Vagina (tissue), 2 donors: ENCODE measurements at places on chromosomes 4 and X.

GRCh38 chrX:24372021-24372763 lies 11.8 kb downstream of the SUPT20HL1 start:
- H3K4me1 ChIP-seq: no peaks in the 10 kb centered on the region
- no peak for DNase-seq

- H3K4me3 ChIP-seq: no peak overlapping the region
- H3K4me1 ChIP-seq: no peaks in the 10 kb centered on the region
- H3K27me3 ChIP-seq: no peaks in the 10 kb centered on the region
- no peak overlapping the region for H3K27ac ChIP-seq
- no peak for DNase-seq
These were observed 77.0 kb downstream of the COQ2 start for GRCh38 chr4:83207497-83208101.

DNA sequence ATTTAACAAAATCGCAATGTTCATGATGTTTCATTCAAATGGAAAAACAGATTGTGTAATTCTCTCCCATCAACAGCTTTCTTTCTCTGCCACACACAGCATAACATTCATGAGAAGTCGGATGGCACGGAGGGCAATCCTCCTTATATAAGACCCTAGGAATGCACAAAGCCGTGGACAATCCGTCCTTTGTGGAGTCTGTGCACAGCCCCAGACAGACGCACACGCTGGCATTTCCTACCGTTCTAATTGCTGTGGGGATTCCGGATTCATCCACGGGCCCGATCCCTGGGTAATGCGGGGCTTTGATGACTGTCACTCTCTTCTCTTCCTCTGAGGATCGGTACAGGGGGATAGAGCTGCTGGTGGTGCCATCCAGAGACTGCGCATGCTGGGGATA lies 121.9 kb upstream of the PDLIM3 start:
- H3K4me3 ChIP-seq: no peak overlapping the region
- H3K36me3 ChIP-seq: no peaks in the 10 kb centered on the region
- DNase-seq: no peak

DNA sequence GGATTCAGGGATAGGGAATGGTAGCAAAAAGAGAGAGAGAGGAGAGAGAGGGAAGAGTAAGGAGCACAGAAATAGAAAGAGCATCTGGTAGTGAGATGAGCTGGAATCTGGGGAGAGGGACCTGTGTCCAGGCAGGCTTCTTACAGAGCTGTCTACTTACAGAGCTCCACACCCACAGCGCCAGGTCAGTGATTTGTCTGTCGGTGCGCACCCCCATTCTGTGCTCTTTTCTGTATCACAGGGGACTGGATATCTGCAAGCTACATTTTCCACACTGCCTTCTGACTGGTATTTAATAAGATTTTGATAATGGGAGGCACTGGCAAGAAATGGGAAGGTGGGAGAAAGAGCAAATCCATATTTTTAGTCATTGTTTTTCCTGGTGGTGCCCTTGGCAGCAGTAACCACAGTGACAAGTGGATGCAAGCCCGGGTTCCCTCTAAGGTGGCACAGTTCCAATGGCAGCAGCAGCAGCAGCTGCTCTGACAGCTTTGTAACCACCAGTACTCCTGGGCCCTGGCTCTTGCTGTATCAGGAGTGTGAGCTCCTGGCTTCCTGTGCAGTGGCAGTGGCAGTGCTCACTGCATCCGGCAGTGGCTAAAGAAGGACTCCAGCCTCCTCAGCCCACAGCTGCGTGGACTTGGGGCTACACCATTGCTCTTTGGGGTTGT lies 300.5 kb downstream of the TRIML1 start:
- H3K27me3 ChIP-seq: no peaks in the 10 kb centered on the region
- DNase-seq: no peak
- H3K4me3 ChIP-seq: no peak overlapping the region
- H3K4me1 ChIP-seq: no peaks in the 10 kb centered on the region

GRCh38 chr4:85966373-85966772 lies 393.5 kb downstream of the MAPK10 start:
- DNase-seq: no peak
- peak overlapping the region; percentile 12 for H3K27ac ChIP-seq
- H3K4me3 ChIP-seq: no peak overlapping the region
- H3K36me3 ChIP-seq: no peaks in the 10 kb centered on the region

DNA sequence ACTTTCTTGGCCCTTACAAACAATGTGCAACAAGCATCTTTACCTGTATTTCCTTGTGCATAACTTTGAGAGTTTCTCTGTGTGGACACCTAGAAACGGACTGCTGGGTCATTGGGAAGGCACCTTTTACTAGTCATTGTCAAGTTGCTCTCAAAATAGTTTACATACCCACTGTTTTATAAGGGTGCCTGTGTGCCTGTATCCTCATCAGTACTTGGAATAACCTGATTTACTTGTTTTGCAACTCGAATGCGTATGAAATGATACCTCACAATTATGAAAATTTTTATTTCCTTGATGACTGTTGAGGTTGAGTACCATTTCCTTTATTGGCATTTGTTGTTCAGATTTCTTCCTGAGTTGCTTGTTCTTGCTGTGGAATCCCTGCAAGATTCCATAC lies 150.8 kb downstream of the STIM2 start:
- DNase-seq: no peak
- H3K27me3 ChIP-seq: no peaks in the 10 kb centered on the region
- no peak overlapping the region for H3K27ac ChIP-seq
- peaks cover 15% of the 10 kb centered on the region for H3K4me1 ChIP-seq
- no peaks in the 10 kb centered on the region for H3K36me3 ChIP-seq

GRCh38 chr4:23577398-23577797 lies 312.4 kb downstream of the PPARGC1A start:
- H3K4me1 ChIP-seq: no peaks in the 10 kb centered on the region
- no peaks in the 10 kb centered on the region for H3K27me3 ChIP-seq
- H3K36me3 ChIP-seq: no peaks in the 10 kb centered on the region
- H3K4me3 ChIP-seq: no peak overlapping the region
- H3K27ac ChIP-seq: no peak overlapping the region
- no peak for DNase-seq

- no peaks in the 10 kb centered on the region for H3K36me3 ChIP-seq
- no peaks in the 10 kb centered on the region for H3K4me1 ChIP-seq
- no peak overlapping the region for H3K27ac ChIP-seq
- no peak for DNase-seq
These were observed 752.9 kb downstream of the RAPGEF2 start for GRCh38 chr4:159855731-159856130.

- peaks cover 25% of the 10 kb centered on the region for H3K4me1 ChIP-seq
- H3K36me3 ChIP-seq: no peaks in the 10 kb centered on the region
- H3K27ac ChIP-seq: peak overlapping the region; percentile 63
- no peak for DNase-seq
- no peak overlapping the region for H3K4me3 ChIP-seq
These were observed 22.4 kb downstream of the FAT1 start for GRCh38 chr4:186701273-186701672.

DNA sequence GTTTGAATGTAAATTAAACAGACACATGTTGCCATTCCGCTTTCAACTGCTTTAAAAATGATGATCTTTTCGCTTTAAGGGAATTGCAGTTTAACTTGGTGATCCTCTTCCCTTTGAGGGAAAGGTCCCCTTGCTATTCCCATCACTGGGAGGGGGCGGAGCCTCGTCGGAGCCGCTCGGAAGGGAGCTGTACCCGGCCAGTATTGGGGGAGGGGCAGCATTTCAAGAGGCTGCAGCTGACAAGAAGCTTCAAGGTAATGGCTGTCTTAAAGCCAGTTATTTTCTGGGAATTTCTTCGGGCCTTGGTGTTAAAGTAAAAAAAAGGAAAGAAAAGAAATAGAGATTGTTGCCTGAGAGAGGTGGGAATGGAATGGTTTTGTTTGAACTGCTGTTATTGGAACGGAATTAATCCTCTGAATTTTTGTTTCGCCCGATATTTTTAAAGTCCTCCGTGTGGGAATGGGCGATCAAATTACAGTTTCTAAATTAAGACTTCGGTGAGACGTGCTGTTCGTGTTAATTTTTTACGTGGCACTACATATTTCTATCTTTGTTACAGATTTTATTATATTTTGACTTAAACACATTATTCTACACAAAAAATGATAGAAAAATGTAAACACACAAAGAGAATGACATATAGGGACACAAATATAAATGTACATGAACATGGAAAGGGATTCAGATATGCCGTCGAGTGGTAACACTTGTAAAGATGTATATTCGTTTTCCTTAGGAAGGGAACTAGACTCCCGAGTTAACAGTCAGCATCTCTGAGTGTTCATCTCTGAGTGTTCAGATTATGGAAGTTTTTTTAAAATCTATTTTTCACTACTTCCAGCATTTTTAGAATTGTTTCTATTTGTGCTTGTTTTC lies 9.2 kb downstream of the PWWP3B start:
- H3K4me1 ChIP-seq: no peaks in the 10 kb centered on the region
- H3K27ac ChIP-seq: no peak overlapping the region
- no peak for DNase-seq
- H3K27me3 ChIP-seq: no peaks in the 10 kb centered on the region
- peak overlapping the region; percentile 13 for H3K4me3 ChIP-seq

DNA sequence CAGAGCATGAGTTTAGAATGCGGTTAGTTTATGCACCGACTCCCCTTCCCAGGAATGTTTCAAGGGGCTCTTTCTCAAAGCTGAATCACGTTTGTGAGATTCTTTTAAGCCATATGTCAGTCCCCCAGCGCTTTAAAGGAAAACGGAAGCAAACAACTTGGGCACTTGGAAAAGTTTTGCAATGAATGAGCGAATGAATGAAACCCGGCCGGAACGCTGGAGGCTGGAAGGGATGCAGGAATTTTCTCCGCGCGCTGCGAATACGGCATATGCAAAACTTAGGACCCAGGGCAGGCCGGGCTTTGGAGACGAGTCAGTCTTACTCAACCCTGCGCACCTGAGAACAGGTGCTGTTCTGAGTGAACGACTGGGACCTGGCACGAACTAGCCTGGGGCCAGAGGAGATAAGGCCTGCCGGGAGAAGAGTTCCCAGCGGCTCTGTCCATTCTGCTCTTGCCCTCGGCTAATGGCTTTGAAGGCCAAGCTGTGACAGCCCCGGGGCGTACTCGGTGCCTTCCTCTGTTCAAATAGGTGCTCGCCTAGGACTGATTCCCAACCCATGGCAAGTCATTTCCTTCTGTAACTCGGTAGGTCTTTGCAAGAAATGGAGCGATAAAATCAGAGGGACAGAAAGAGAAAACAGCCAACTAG lies 743 bp upstream of the NRK start:
- no peaks in the 10 kb centered on the region for H3K27me3 ChIP-seq
- H3K27ac ChIP-seq: no peak overlapping the region
- no peak for DNase-seq
- H3K4me3 ChIP-seq: peak overlapping the region; percentile 35
